ENCODE measurements at places on chromosomes 1 and 21. TPM values are rescaled to one million over a fixed set of nuclear protein-coding genes. Genes with fewer than 3 reads are reported as not detected.

DNA sequence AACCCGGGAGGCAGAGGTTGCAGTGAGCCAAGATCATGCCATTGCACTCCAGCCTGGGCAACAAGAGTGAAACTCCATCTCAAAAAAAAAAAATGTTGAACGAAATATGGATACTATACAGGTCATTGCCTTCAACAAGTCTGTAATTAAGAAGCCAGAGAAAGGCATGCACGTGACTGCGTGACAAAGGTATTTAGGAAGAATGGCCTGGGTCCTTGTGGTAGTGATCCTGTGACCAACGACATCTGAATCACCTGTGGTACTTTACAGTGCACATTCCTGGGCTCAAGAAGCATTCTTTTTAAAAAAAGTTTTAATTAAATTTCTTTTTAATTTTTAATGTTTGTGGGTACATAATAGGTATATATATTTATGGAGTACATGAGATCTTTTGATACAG lies 115.0 kb downstream of the GREM2 start:
- no peak for DNase-seq

DNA sequence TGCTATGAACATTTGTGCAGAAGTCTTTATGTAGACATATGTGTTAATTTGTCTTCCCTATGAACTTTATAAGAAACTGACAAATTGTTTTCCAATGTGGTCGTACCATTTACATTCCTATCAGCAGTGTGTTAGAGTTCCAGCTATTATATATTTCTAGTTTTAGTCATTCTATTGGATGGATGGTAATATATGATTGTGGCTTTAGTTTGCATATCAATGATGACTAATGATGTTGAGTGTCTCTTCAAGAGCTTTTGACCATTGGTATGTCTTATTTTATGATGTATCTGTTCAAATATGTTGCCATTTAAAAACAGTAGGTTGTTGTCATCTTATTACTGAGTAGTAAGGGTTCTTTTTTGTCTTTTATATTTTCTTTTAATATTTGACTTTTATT lies 16.2 kb upstream of the ZNF326 start:
- DNase-seq: no peak

DNA sequence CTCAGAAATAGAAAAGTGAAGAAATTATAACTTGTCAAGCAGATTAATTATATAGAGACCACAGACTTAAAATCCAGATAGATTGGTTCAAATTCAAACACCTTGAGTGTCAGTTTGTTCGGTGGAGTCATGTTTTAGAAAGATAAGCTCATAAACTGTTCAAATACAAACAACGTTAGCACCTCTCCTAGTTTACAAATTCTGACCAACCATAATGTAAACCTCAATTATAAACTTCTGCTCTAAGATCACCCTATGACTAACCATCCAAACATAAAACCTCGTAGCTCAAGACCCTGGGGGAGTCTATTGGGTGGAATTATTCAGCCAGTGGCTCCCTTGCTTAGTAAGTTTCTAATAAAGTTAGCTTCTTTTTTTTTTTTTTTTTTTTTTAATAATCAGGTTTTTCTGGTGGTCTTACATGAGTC lies 12.4 kb downstream of the CBR1 start:
- no peak for DNase-seq

LCE1E gene
- total RNA-seq: not detected

DNA sequence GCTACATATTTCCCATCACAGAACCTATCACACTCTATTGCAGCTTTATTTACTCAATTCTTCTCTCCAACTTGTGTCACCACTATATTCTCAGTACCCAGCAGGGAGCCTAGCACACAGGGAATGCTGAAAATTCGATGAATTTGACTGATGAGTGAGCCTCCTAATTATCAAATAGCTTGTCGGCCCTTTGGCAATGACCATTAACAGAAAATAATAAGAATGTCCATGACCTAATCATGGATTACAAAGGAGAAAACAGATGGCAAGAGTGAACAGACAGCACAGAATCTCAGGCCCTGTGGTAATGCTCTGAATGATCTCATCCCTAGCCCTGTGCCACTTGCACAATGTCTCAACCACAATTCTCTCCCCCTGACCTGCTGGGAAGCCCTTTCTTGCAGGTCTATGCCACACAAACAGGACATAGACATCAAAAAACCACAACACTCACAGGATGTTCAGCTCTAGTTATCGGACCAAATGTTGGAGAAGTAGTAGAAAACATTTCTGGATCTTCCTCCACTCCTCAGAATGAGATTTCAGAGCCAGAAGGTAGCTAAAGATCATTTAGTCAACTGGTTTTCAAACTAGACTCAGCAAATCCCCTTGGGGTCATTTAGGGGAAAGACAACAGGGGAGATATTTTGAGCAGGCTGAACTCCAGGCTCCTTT lies 68.4 kb downstream of the LUZP1 start:
- no peak for DNase-seq

DNA sequence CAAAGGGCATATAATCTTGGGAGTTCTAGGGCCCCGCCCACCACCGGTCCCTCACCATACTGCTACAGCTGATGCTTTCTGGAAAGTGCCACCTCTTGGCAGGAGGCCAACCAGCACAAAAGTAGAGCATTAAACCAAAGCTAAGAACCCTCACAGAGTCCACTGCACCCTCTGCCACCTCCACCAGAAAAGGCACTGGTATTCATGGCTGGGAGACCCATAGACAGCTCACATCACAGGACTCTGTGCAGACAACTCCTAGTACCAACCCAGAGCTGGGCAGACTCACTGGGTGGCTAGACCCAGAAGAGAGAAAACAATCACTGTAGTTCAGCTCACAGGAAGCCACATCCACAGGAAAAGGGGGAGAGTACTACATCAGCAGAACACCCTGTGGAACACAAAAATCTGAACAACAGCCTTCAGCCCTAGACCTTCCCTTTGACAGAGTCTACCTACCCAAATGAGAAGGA lies 10.8 kb downstream of the THEM4 start:
- no peak for DNase-seq

CLDN19 gene
- total RNA-seq: not detected

- no peak for DNase-seq
Observed at GRCh38 chr1:18302788-18303413, 177.8 kb upstream of the KLHDC7A start.

PLEKHO1 gene
- 5.3 TPM for total RNA-seq

GMEB1 gene
- 5.6 TPM for total RNA-seq
